ENCODE measurements at places on chromosomes 2 and 18.

DNA sequence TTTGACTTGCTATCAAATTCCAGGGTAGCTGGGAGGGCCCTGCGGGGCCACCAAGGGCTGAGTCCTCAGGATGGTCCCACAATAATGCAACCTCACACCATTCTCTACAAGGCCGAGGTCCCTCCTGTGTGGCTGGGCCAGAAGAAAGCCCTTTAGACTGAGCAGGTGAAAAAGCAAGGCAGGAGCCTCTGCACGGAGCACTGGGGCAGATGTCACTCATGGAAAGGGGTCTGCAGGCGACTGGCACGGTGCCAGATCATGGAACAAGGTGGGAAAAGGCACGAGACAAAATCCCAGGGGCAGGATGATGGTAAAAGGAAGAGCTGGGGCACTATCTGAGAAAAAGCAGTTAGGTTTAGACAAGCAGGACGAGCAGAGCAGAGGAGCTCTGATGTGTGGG, 16.1 kb downstream of the HJURP start:
- no peak for DNase-seq

DNA sequence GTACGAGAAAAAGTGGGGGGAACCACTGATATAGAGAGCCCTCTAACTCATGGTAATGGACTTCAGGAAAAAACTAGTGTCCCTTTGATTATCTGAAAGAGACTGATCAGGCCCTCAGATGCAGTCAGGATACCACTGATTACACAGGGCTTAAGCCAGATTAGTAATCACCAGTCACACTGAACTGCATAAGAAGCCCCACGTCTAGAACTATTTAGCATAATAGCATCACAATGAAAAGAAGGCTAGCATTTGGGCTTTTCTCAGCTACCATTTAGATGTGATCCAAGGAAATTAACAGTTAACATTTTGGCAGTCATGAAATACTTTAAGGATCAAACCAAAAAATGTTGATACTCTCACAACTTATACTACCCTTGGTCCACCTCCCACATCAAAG, 813.1 kb upstream of the POU3F3 start:
- DNase-seq, result no peak

DNA sequence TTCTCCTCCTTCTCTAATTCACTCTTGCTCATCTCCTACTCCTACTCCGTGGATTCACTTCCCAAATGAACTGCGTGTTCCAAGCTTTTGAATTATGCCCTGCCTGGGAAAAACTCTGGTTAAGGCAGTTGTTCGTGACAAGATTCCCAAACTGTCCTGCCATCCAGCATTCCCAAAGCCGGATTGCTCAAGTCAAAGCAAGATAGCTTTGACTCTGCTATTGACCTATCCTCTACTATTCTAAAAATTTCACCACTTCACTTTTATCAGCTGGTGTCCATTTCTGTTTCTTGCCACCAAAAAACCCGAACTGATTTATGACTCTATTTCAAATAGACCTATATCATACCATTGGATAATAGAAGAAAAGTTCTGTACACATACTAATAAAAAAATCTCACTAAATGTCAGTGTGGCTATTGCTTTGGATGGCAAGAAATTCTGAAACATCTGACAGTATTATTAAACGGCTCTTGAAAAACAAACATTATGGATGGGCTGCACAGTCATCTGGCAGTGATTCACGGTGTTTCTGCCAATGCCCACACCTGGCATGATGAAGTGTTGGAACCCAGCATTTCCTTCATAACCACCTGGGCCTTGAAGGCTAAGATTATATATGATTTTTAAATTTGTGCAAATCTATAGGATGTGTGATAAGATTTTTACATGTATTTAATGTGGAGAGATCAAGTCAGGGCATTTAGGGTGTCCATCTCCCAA, 87.4 kb downstream of the NCKAP5 start:
- no peak for DNase-seq

GRCh38 chr2:218344090-218344754, 12.4 kb upstream of the CATIP start:
- DNase-seq, result no peak

DNA sequence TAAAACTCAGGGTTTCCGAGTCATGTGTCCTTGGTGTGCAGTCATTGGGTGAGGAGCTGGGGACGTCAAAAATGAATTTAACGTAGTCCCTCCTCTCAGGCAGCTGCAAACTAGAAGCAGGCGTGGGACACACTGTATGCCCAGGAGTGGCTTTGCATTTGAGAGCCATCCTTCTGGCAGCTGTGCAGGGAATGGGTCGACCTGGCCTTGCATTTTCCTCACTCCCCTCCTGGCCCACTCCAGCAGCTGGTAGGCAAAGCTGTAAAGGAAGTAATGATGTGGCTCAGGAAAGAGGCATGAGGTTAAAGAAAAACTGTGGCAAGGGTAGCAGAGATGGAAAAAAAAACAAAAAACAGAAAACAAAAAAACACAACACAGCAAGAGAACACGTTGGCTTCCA, 46.5 kb downstream of the RNF144A start:
- DNase-seq, result no peak

GRCh38 chr2:241149675-241149924, 328 bp upstream of the PASK start:
- DNase-seq, result no peak

- peak; percentile 64 for DNase-seq
Observed at GRCh38 chr2:130864830-130865800, 28.4 kb downstream of the ARHGEF4 start.

GRCh38 chr2:240349133-240350005, 86.1 kb upstream of the GPC1 start:
- peak; percentile 11 for DNase-seq

DNA sequence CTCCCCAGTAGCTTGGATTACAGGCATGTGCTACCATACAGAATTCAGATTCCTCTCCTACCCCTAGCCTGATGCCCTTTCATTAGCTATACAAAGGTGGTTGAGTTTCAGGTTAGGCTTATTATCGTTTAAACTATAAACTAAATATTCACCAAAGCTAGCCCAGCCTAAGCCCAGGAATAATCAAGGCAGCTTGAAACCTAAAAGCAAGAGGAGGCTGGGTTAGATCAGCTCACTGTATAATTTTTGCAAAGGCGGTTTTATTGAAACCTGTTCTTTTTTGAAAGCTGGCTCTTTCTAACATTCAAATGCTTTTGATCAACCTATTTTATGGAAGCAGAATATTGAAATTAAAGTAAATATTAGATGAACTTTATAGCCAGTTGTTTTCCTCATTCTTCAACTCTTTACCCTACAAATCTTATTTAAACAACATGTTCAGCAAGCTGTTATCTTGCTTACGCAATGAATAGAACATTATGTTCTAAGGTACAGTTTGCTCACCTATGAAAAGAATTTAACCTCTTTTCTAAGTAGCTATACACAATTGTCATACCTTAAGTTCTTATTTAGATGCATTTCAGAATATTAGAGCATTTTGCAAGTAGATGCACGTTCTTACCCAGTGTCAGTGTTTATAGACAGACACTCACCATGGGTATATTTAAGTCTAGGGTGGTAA, 241.6 kb downstream of the NEDD4L start:
- no peak for DNase-seq

GRCh38 chr2:135257383-135258090, 205.4 kb downstream of the RAB3GAP1 start:
- DNase-seq, result no peak

DNA sequence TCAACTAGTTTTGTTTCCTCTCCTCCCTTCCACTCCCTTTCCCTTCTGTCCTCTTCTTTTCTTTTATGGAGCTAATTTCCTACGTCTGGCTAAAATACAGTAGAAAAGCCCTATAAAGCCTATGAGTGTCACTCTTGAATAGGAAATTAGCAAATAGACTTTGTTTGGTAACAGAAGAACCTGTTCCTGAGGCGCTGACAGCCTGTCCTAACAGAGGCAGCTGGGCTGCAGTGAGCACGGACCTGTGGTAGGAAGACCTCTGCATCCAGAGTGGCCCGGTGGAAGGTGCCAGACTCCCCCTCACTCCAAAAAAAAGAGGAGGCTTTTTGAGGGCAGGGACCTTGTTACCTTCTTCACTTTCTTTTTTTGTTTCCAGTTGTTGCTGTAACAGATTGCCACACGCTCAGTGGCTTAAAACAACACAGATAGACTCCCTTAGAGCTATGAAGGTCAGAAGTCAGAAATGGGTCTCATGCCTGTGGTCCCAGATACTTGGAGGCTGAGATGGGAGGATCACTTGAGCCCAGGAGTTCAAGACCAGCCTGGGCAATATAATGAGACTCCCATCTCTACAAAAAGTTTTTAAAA, 81.2 kb upstream of the TXNDC2 start:
- peak; percentile 60 for DNase-seq

- no peak for DNase-seq
Observed at GRCh38 chr2:96137321-96138178, 752 bp downstream of the ASTL start.

DNA sequence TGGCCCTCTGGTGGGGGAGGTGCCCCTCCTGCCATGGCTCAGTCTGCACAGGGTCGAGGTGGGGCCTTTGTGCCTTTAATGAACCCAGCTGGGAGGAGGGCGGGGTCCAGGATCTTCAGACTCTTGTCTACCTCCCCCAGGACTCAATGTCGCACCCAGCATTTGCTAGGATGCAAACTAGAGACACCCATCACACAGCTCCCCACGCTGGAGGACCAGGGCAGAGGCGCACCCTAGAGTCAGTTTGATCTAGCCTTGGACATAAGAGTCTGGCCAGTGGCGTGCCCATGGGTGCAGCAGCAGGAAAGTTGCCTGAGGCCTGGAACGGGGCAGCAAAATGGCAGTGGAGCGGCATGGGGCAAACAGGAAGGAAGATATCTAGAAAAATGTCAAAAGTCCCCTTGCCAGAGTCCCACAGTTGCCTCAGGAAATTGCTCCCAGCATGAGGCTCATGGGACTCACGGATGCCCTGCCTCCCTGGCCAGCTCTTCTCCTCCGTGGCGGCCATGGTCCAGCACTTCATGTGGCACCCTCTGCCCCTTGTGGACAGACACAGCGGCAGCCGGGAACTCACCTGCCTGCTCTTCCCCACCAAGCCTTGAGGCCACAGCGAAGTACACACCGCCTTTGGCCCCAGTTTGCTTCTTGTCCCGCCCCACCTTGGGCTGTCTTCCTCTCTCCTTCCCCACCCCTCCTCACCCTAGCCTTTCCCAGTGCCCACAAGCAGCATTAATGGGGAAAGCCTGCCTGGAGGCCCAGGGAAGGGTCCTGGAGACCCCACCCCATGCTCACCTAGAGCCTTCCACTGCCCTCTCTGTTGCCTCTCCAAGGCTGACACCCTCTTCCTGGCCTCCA, 17.7 kb downstream of the SH2D6 start:
- no peak for DNase-seq

GRCh38 chr2:57906152-57906732, 140.4 kb upstream of the VRK2 start:
- no peak for DNase-seq

DNA sequence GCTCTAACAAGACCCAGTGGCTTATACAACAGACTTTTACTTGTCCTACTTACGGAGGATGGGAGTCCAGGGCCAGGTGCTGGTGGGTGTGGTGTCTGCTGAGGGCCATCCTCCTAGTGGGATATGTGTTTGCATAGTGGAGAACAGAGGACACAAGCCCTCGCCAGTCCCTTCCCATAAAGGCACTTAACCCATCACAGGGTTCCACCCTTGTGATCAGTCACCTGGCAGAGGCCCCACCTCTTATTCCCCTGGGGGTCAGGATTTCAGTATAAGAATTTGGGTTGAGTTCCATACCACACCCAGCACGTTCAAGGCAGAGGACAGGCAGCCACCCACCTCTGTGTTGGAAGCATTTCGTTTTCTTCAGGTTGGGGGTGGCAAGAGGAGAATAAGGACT, 259.0 kb downstream of the AGAP1 start:
- no peak for DNase-seq

DNA sequence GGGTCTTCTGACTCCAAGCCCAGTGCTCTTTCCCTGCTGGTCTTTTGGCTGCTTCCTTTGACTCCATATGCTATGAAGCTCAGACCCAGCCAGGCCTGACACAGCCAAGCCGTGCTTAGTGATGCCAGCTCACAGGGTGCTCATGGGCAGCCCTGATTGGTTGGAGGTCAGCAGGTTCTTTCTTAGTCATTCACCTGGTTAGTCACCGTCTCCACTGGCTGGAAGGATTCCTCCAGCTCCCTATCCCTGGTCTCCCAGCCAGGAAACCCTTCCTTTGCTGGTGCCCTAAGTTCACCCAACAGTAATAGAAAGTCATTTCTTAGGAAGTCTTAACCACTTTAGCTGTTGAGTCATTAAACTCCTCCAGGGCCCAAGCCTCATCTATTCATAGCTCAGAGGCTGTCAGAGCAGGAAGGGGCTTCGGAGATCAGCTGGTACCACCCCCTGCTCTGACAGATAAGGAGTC, 3.9 kb downstream of the KCNK3 start:
- DNase-seq, result peak; percentile 20

- DNase-seq, result no peak
Observed at GRCh38 chr2:165953306-165953654, 296 bp downstream of the TTC21B start.

DNA sequence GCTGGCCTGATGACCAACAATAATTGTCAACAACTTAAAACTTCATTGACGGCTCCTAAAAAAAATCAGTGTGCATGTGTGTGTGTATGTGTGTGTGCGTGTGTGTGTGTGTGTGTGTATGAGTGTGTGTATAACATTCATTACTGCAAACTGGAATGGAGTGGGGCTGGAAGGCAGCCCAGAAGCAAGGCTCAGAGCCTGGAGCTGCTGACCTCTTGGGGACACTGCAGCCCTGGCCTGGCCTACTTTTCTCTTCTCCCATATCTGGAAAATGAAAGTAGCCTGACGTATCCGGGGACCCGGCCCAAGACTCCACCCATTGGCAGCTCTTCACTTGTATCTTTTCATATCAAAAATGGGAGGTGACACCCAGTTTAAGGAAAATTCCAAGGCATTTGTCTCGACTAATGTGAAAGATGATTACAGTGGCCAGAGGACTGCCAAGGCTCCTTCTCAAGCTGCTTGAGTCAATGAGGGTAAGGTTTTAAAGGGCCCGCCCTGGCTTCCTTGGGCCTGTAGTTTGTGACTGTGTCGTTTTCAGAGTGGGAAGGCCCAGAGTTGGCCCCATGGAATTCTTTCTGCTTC, 72.4 kb upstream of the IL1R1 start:
- peak; percentile 93 for DNase-seq

DNA sequence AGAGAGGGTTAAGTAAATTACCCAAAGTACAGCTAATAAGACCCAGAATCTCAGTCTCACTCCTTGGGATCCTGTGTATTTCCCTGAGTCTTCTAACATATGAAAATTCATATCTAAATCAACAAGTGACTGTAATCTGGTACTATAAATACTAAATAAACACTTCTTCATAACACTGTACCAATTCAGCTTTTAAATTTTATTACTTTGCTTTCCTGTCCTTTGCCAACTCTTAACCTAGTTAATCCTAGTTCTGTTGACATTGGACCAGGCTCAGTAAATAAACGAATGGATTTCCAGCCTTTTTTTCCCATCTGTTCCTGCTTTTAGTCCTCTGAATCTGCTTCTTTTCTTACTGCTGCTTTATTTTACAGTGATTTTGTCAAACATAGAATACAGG, 13.8 kb downstream of the MRPL35 start:
- DNase-seq, result no peak

GRCh38 chr2:97759727-97760407, 46.5 kb downstream of the ZAP70 start:
- DNase-seq, result no peak

- no peak for DNase-seq
Observed at GRCh38 chr2:148965623-148966437, 72.7 kb upstream of the LYPD6B start.

All from heart left ventricle (tissue), 16 donors.